ENCODE measurements at places on chromosomes 1 and 21.

- no peak for DNase-seq
Measured at GRCh38 chr1:151585622-151586021, 26.2 kb upstream of the SNX27 start.

GRCh38 chr1:245234217-245235081 is 79.7 kb downstream of the KIF26B start:
- no peak for DNase-seq

DNA sequence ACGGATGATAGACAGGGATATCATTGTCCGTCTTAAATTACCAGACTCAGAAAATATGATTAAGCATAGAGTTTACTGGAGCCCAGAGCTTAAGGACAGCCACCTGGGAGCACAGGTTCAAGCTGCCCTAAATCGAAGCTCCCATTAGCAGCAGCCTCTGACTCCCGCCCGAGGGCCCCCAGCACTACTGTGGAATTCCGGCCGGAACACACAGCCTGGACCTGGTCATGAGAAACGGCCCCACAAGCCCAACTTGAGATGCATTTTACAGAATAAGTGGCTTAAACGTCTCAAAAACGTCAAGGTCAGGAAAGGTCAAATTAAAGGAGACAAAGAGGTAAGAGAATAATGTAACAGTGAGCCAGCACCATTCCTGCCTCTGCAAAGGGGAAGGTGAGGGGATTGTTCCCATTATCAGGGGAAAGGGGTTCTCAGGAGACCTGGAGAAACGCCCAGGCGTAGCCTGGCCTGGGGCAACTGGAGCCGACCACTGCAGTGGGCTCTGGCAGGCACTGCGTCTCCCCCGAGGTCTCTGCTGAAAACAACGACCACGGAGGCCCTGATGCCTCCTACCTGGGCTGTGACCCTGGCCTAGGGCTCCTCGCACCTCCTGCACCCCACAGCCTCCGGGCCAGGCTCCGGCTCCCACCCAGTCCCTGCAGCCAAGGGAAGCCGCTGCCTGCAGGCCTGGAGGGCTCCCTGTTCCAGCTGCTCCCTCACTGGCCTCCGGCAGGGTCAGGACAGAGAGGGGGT is 11.5 kb upstream of the COL6A1 start:
- DNase-seq = no peak

DNA sequence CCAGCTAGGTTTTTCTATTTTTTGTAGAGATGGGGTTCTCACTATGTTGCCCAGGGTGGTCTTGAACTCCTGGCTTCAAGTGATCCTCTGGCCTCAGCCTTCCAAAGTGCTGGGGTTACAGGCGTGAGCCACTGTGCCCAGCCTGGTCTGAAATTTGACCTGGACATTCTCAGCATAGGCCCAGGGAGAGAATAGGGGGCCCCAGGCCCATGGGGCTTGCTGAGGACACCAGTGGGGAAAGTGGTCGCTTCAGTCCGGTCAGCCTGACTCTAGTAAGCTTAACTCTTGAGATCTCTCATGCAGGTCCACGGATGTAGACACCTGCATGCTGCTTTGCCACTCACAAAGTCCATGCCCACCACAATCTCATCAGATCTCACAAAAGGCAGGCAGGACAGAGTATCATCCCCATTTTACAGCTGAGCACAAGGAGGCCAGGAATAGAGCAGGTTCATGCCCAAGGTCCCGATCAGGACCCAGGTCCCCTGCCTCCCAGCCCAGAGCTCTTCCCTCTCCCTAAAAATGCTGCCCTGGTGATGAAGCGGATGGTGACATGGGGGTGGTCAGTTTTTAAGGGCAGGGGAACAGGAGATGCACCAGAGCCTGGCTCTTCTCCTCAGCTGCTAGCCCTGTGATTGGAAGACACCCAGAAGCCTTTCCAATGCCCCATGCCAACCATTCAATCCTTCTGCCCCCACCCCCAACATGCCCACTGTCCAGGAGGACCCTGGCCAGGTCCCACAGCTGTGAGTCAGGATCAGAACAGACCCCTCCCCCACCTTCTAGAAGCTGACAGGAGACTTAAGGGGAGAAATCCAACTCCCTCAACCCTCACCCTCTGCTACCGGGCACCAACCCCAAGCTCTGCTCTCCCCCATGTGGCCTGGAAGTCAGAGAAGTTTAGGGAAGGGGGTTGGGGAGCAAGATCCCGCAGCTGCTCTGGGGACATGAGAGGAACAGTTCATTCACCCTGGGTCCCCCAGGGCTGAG is 1.8 kb downstream of the FHL3 start:
- DNase-seq = no peak

DNA sequence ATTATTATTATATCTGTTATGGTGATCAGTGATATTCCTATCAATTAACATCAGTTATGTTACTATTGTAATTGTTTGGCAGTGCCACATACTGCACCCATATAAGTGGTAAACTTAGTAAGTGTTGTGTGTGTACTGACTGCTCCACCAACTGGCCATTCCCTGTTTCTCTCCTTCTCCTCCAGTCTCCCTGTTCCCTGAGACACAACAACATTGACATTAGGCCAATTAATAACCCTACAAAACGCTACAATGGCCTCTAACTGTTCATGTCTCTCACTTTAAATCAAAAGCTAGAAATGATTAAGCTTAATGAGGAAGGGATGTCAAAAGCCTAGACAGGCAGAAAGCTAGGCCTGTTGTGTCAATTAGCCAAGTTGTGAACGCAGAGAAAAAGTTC is 6.6 kb upstream of the THRAP3 start:
- DNase-seq = no peak

GRCh38 chr1:23428136-23428905 is 3.8 kb upstream of the TCEA3 start:
- no peak for DNase-seq

- DNase-seq = peak; percentile 46
Measured at GRCh38 chr1:243575070-243575469, 275.0 kb downstream of the AKT3 start.

DNA sequence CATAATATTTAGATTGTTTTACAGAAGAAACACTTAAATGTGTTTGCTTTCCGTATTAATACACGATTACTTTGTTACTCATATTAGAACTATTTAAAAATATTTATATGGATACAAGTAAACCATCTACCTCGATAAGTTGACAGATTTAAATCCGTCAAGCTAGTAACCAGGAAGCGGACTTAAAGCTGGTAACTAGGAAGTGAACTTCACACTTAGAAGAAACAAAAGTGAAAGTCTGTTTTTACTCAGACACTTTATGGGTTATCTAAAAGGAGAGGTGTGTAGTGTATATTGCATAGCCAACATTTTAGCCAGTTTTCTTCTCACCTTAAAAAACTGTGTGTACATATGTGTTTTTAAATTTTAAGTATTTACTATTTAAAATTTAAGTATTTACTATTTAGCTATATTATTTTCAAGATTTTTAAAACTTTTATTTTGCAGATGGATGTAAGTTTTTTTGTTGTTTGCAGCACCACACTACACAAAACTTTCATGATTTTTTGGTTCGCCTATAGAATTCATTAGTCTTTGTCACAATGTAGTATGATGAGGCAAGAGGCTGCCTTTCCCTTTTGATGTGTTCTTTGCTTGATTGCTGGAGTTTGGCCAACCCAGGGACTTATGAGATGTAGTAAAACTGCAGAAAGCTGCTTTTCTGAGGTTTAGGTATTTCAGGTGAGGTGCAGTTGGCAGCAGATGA is 2.7 kb downstream of the USP25 start:
- DNase-seq = no peak

GRCh38 chr1:54859700-54860391 is 27.1 kb downstream of the DHCR24 start:
- DNase-seq = no peak

DNA sequence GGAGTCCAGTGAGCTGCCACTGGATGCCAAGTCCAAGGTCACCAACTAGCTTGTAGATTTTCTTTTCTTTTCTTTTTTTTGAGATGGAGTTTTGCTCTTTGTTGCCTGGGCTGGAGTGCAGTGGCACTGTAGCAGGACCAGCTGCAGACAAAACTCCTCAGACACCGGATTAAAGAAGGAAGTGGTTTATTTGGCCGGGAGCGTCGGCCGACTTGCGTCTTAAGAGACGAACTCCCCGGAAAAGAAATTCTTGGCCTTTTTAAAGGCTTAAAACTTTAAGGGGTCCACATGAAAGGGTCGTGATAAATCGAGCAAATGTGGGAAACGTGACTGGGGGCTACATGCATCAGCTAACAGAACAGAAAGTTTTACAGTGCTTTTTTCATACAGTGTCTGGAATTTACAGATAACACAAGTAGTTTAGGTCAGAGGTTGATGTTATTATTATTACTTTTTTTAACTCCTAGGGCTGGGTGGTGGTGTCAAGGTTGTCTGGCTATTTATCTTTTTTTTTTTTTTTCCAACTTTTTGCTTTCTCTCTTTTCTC is 36.4 kb upstream of the CFAP126 start:
- DNase-seq = no peak

DNA sequence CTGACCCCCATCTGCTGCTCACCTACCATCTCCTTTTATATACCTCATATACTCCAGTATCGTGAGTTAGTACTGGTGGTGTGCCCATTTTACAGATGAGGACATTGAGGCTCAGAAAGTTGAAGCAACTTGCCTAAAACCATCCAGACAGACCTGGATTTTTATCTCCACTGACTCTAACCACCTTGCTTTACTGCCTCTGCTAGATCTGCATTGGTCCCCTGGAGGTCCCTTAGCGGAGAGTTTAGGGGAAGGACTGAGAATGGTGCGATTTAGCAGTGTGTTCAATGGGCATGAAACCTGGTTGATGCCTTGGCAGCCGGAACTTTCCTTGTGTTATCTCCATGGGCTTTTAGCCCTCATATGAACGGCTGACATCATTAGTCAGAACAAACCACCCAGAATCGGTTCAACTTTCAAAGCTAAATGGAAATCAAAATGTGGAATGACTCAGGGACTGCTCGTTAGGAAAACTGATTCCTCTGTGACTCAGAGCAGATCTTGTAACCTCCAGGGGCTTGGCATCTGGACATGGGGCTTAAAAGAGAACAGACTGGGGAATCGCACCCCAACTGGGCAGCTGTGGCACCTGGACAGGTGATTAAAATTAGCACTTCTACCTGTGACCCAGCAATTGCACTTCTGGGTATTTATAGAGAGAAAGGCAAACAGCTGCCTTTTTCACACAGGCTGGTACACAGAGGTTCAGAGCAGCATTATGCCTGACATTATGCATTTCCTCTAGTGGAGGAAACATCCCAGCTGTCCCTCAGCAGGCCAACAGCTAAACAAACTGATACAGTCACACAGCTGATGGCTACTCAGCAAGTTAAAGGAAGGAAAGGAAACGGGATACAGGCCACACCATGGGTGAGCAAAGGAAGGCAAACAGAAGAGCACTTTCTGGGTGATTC is 25.3 kb downstream of the TMEM51 start:
- DNase-seq = no peak

DNA sequence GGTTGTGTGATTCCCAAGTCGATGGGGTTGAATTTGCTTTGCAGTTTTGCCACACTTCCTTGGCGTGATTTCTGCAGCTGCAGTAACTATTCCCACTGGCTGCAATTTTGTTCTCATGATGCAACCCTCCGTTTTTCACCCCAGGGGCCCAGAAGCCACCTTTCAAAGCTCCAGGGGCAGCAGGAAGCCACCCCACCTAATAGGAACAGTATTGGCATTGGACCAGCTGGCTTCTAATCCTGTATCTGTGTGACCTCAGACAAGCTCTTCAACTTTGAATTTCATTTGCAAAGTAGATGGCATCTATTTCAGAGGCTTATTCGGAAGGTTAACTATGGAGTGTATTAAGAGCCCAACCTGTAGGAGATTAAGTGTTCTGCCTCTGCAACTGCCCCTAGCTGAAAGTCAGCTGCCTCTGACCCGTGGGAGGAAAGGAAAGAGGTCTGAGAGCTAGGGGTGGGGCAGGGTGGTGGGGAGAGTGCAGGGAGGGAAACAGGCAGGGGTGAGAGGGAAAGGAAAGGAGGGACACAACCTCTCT is 12.6 kb downstream of the C1orf115 start:
- peak; percentile 30 for DNase-seq

DNA sequence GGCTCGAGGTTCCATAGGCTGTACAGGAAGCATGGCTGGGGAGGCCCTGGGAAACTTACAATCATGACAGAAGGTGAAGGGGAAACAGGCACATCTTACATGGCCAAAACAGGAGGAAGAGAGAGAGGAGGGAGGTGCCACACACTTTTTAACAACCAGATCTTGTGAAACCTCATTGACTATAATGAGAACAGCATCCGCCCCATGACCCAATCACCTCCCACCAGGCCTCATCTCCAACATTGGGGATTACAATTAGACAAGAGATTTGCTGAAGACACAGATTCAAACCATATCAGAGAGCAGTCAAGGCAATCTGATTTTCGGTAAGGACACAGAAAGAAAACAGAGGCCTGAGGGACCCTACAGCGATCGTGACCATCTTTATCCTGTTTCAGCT is 41.7 kb downstream of the TNFRSF9 start:
- no peak for DNase-seq

- DNase-seq = no peak
Measured at GRCh38 chr1:177301425-177302124, 130.8 kb downstream of the BRINP2 start.

DNA sequence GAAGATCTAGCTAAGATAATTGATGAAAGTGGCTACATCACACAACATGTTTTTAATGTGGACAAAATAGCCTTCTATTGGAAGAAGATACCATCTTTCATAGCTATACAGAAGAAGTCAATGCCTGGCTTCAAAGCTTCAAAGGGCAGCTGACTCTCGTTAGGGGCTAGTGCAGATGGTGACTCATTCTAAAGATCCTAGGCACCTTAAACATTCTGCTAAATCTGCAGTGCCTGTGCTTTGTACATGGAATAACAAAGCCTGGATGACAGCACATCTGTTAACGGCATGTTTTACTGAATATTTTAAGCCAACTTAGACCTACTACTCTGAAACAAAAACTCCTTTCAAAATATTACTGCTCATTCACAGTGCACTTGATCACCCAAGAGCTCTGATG is 65.6 kb upstream of the USP24 start:
- no peak for DNase-seq

- no peak for DNase-seq
Measured at GRCh38 chr1:241292973-241293372, 64.0 kb downstream of the RGS7 start.

- no peak for DNase-seq
Measured at GRCh38 chr1:37677143-37677439, 15.2 kb upstream of the CDCA8 start.

GRCh38 chr21:36700295-36700970 is 1.5 kb downstream of the SIM2 start:
- DNase-seq = peak; percentile 8

- DNase-seq = no peak
Measured at GRCh38 chr1:162918151-162918754, 57.3 kb upstream of the CCDC190 start.

GRCh38 chr1:197951089-197951488 is 33.9 kb downstream of the LHX9 start:
- DNase-seq = no peak

GRCh38 chr1:204920511-204920910 is 49.8 kb downstream of the NFASC start:
- no peak for DNase-seq

Data from NCI-H1105 (cell line).